Spinal cord (tissue), 10 donors: ENCODE measurements at places on chromosomes 12 and 14. TPM values are rescaled to one million over a fixed set of nuclear protein-coding genes. Genes with fewer than 3 reads are reported as not detected.

LRRC43 gene
- 8.9 TPM for total RNA-seq

EIF5 gene
- 150 TPM for total RNA-seq

DNA sequence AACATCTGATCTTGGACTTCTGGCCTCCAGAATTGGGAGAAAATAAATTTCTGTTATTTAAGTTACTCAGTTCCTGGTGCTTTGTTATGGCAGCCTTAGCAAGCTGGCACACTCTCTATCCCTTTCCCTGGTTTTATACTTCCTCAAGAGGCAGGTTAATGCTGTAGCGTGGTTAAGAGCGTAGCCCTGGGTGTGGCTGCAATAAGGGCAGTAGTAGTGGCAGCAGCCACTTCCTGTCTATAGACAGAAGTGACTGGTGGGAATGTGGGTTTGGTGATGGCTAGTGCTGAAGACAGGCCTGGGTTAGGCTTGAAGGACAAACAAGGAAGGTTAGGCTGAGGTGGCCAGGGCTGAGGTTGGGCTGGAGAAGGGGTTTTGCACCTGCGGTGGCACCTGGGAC lies 3.6 kb upstream of the LGALS3 start:
- no peak for DNase-seq

UBE2N gene
- 112 TPM for total RNA-seq

GRCh38 chr12:130336723-130337487 lies 782 bp upstream of the PIWIL1 start:
- DNase-seq: no peak

RTN1 gene
- 672 TPM for total RNA-seq

NCAPD2 gene
- total RNA-seq: 30.0 TPM

ISM2 gene
- total RNA-seq: 1.8 TPM
